Stimulated activated CD4-positive, alpha-beta T cell treated with anti-CD3 and anti-CD28 coated beads, Interleukin-15, amount 100 ng/mL, for 1 hour (primary cell): ENCODE measurements at places on chromosomes 1 and 21.

GRCh38 chr1:219374046-219374566 lies 200.4 kb downstream of the LYPLAL1 start:
- DNase-seq = no peak

DNA sequence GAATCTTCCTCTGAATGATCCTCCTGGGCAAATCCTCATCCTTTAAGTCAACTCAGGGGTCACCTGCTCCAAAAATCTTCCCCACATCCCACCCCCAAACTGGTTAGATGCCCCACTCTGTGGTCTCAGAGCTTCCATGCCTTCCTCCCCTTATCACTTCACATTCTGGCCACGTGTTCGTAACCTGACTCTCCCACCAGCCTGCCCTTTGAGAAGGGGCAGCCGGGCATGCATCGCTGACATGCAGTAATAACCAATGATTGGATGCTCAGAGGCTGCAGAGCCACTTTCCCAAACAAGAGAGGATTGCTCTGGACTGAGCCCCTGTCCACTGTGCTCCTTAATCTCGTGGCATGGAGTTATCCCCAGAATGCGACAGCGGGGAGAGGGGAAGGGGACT lies 7.0 kb downstream of the LELP1 start:
- no peak for DNase-seq

GRCh38 chr1:164622068-164622845 lies 63.3 kb downstream of the PBX1 start:
- no peak for DNase-seq

DNA sequence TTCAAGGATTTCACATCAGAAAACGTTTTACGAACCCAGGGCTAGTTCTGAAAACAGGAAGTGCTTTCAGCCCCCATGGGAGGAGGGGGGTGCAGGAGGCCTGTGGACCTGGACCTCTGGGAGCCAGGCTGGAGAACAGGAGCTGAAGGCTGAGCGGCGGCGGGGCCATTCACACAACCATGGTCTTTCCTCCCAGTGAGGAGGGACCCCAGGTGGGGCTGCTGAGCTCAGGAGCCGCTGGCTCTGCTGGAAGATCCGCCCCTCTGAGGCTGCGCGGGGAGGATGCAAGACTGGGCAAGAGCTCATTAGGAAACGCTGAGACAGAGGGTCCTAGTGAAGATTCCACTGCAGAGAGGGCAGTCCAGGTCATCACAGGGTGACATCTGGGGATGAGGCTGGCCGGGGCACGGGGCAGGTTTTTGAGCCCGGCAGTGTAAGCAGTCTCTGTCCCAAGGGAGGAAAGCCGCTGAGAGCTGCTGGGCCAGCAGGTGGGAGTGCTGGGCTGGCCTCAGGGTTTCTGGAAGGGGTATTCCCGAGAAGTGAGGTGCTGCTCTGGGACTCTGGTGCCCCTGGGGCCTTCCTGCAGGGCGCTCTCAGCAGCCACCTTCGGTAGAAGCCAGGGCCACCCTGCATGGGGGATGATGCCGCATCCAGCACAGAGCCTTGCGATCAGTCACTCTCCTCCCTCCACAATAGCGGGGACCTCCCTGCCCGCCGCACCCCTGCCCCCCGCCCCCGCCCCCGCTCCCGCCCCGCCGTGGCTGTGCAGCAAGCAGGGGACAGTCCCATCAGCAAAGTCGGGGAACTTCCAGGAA lies 7.5 kb downstream of the MX2 start:
- peak; percentile 15 for DNase-seq

DNA sequence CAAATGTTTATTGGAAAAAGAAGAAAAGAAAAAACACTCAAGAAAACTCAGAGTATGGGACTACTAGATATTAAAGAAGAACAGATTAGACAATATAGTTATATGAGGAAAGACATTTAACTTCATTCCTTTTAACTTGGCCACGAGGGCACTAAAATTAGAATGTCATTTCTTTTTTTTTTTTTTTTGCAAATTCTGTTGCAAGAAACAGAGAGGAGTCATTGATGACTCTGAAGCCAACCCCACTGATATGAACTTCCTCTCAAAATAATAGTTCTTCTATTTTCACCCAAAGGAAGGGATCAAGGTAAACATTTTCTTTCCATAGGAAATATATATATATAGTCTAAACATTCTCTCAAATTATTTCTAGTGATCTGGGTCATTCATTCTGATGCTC lies 24.6 kb upstream of the PEX19 start:
- DNase-seq = no peak

DNA sequence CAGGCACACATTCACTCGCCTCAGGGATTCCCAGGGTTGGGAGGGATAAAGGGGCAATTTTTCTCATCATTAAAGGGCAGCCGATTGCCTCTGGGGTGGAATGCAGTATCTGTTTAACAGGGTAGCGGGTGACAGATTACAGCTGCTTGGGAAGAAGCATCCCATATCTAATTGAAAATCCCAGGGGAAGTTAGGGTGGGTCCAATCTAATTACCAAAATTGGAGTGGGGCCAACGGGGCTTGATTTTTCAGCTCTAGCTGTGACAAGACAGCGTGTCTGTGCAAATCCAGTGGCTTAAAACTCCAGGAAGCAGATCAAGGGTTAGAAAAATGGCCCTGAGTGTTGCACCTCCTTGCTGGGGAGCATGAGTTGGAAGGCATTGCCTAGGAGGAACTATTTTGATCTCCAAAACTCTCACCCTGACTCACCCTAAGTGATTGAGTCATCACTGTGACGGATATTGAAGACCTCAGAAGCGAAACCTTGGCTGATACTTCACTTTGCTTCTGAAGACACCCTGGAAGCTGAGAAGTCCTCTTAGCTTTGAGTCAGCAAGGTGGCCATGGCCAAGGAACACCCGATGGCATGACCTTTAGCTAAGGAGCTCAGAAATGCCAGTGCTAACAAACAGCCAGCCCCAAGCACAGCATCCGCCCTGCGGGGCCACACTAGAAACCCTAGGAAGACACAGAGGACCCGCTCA lies 46.0 kb downstream of the GRHL3 start:
- no peak for DNase-seq

GRCh38 chr1:185535621-185536020 lies 198.6 kb upstream of the HMCN1 start:
- DNase-seq = no peak

DNA sequence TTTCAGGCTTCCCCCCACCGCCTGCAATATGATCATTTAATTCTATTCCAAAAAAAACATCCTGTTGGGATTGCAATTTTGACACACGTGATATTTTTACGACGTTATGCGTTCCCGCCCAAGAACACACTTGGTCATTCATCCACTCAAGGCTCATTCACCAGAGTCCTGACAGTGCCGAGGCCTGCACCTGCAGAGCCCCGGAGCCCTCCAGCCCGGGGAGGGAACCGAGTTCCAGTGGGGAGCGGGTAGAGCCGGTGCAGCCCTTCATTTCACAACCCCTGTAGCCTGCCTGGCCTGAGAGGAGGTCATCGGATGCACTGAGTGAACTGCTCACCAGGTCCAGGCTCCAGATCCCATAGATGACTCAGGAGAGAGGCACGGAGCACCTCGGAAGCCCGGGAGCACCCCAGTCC lies 156.0 kb upstream of the BACE2 start:
- no peak for DNase-seq
